ENCODE measurements at places on chromosomes 5 and 9.

DNA sequence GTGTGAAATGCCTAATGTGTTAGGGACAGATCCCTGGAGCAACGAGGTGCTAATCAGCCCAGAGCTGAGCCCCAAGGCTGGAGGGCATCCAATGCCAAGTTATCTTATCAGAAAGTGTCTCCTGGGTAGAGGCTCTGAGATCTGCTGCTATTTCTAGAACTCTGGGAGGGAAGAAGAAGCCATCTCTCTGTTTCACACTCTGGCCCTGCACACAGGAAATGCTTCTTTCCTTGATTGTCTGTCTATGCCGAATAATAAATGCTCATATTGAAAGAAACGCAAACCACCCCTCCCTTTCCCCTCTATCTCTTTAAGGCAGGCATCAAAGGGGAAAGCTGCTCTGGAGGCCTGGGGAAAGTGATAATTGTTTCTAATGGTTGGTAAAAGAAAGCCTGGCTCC, 166.7 kb downstream of the PAPPA start:
- DNase-seq, result no peak

DNA sequence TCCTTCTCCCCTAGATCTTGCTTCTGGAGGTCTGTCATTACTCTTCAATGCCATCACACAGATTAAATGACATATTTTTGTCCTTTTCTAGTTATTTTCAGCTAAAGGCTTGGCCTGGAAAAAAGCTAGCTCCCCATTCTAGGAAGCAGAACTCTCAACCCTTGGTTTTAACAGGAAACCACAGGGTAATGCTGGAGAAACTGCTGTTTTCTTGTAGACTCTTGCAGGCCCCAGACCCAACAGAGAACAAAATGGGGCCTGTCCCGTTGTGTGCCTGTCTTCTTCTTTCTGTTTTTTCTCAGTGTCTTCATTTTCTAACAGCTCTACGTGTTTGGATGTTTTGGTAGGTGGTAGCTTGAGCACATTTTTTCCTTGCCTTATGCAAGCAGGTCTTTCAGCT, 21.5 kb downstream of the DCANP1 start:
- DNase-seq, result no peak

DNA sequence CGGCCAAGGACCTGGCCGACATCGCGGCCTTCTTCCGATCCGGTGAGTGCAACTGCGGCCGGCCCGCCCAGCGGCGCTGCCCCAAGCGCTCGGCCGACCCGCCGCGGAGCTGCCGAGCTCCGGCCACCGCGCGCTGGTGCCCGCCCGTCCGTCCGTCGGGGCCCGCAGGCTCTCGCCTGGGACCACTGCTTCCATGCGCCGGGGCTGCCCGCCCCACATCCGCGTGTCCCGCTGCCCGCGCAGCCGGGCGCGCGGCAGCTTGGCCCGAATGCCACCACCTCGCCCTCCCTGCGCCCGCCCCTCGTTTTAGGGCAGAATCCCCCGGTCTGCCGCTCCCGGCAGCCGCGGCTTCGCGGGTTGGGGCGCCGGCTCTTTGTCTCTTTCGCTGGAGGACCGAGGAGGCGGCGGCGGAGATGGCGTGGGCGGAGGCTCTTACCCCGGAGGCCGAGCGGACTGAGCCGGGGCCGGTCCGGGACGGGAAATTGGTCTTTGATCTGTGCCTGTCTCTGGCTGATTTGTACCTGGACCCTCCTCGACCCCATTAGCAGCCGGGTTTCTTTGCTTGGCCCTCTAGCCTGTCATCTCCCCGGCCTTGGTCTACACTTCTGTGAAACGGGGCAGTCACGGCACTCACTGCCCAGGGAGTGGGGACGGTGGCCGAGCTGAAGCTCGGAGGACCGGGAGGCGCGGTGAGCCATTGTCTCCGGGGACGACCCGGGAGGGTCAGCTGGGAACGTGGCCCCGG, 871 bp downstream of the TRIO start:
- DNase-seq, result no peak

GRCh38 chr5:138448481-138449398, 9.9 kb downstream of the REEP2 start:
- DNase-seq, result peak; percentile 36
